ENCODE measurements at places on chromosomes 12 and 14.

DNA sequence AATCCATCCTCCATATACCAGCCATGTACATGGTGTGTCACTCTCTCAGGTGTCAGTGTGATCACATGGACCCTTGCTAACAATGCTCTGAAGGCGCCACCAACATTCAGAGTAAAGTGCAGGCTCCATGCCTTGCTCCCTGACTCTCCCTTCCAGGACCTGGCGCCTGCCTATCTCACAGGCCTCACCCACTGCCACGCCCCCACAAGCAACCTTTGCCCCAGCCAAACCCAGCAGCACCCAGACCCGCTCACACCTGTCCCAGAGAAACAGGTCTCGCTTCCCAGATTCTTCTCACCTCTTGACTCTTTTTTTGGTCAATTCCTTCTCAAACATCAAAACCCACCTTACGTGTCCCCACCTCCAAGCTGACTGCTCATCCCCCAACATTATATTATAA is 52.3 kb downstream of the KCNK10 start:
- no peak for DNase-seq

GRCh38 chr14:21309238-21309636 is 29.4 kb downstream of the RPGRIP1 start:
- DNase-seq: no peak

DNA sequence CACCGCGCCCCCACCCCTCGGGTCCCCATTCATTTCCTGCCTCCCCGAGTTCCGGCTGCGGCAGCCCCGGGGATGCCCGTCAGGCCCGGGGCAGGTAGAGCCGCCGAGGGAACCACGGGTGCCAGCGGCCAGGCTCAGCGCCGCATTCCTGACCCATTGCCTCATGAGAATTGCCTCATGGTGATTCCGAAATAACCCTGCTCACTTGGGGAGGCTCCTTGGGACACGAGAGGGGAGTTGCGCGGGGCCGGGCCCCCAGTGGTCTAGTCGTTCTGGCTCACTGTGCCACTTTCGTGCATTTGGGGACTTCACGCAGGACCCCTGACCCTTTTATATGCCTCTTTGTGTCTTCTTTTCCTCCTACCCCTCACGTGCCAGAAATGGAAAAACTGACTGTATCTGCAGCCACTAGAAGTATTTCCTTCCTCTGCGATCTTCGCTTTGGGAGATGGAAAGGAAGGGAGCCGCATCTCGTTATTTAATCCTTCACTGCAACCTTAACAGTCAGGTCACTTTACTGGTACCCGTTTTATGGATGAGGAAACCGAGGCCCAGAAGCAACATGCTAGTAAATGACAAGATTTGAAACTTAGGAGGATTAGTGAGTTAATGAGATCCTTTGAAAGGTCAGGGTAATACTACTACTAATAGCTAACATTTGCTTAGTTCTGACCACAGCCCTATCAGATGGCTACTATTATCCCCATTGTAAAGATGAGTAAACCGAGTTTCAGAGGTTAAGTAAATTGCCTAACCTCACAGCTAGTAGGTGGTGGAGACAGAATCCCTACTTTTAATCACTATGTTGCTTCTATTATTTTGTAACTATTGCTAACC is 768 bp downstream of the PTPN11 start:
- peak; percentile 12 for DNase-seq

GRCh38 chr14:64993266-64993930 is 6.7 kb downstream of the FNTB start:
- no peak for DNase-seq

GRCh38 chr12:70091021-70091521 is 152.2 kb upstream of the CNOT2 start:
- DNase-seq: no peak

DNA sequence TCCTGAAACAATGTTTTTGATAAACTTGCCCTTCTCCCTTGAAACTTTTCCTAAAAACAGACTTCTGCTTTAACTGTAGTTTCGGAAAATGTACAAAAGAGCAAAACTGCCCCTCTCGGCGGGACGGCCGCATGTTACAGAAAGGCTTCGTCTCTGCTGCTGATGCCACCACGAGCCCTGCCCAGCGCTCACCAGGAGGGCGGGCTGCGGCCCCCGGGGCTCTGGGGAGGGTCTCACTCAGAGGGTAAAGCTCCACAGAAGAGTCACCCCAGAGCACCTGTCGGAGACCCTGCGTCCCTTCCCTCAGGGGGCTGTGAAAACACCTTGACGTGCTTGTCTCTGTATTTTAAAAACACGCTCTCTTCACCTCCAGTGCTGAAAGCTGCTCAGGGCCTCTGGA is 12.5 kb upstream of the GOLGA3 start:
- no peak for DNase-seq

- DNase-seq: no peak
Observed at GRCh38 chr12:52444647-52445595, 7.0 kb downstream of the KRT6B start.

DNA sequence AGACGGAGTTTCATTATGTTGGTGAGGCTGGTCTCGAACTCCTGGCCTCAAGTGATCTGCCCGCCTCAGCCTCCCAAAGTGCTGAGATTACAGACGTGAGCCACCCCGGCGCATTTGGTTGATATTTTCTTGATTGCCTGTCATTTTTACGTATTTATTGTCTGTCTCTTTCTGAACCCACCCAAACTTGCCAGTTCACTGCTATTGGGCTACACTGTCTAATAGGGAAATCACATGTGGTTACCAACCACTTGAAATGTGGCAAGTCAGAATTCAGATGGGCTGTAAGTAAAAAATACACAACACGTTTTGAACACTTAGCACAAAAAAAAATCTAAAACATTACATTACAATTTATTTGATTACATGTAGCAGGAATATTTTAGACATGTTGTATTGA is 2.1 kb downstream of the WSB2 start:
- no peak for DNase-seq

DNA sequence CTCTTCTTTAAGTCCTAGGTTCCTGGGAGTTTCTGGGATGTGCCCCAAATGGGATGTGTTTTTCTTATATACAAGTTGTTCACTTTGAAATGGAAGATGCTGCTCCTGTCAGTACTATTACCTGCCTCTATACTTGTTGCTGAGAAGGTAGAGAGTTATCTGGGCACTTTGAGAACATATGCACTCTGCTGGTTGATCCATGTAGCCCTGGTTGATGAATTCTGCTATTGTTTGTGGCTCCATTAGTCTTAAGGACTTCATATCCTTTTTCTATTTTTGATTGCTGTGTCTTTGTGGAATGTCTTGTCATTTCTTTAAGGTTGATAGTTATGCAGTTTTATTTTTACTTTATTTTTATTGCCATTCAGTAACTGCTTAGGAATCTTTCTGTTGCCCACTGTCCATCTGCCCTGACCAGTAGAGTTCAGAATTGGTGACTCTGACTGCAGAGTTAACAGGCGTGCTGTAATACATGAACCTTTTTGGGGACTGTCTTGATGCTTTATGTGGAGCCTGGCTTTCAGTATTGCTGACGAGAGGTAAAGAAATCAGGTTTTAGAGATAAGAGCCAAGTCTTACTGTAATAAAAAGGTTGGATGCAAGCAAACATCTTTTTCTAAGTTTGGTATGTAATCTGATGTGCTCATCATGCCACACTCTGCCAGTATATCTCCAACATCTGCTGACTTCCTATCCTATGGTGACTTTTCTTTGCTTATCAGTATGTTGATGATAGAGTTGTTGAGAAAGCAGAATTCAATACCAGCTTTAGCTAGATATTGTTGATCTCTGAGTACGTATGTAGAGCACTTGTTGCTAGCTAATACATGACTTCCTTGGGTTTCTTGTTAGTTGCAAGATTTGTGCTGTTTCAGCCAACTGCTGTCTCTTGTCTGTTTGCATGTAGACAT is 1.6 kb downstream of the GMPR2 start:
- DNase-seq: no peak

- DNase-seq: no peak
Observed at GRCh38 chr12:12527820-12528296, 34.8 kb downstream of the DUSP16 start.

GRCh38 chr14:76715511-76716081 is 45.7 kb upstream of the VASH1 start:
- DNase-seq: no peak

- DNase-seq: no peak
Observed at GRCh38 chr12:104480826-104481440, 24.2 kb downstream of the CHST11 start.

DNA sequence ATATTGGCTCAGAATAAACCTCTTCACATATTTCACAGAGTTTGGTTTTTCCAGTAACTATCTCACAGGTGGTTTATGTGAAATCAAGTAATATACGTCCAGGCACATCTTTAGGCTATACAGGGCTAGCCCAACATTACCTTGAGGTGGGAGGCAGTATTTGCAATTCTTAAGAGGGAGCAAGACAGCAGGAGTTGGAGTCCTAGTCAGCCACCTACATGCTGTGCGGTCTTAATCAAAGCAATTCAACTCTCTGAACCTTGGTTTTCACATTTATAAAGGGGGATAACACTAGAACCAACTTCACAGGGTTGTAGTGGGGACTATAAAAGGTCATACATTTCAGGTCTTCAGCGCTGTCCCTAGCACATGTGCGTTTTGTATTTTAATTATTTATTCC is 73.5 kb upstream of the FICD start:
- no peak for DNase-seq

DNA sequence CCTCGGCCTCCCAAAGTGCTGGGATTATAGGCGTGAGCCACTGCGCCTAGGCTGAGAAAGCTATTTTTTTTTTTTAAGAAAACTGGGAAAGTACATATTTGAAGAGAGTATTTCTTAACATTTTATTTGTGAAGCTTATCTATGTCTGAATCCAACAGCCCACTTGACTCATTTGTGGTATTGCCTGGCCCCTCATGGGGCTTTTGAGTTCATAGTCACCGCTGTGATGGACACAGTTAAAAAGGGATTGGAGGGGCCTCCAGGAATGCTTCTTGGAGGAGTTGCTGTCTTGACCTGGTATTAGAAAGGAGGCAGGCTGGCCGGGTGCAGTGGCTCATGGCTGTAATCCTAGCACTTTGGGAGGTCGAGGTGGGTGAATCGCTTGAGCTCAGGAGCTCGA is 26.5 kb downstream of the BCL7A start:
- DNase-seq: no peak

DNA sequence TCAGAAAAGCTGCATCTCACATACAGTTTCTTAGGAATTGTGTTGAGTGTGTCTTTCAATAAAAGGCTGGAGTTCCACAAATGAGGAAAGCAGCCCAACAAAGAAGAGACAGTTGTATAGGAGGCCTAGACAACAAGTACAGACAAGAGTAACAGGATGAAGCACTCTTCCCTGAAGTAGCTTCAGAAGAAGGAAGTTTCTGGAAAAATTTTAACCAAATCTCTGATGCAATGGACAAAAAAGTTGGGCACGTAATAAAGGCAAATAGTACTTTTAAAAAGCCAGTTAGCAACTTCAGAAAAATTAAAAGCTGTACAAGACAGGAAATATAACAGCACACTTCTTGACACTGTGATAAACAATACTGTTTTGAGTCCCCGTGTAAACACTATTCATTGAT is 134.1 kb upstream of the PLEKHG7 start:
- no peak for DNase-seq

- DNase-seq: no peak
Observed at GRCh38 chr12:132475304-132476037, 14.5 kb upstream of the FBRSL1 start.

DNA sequence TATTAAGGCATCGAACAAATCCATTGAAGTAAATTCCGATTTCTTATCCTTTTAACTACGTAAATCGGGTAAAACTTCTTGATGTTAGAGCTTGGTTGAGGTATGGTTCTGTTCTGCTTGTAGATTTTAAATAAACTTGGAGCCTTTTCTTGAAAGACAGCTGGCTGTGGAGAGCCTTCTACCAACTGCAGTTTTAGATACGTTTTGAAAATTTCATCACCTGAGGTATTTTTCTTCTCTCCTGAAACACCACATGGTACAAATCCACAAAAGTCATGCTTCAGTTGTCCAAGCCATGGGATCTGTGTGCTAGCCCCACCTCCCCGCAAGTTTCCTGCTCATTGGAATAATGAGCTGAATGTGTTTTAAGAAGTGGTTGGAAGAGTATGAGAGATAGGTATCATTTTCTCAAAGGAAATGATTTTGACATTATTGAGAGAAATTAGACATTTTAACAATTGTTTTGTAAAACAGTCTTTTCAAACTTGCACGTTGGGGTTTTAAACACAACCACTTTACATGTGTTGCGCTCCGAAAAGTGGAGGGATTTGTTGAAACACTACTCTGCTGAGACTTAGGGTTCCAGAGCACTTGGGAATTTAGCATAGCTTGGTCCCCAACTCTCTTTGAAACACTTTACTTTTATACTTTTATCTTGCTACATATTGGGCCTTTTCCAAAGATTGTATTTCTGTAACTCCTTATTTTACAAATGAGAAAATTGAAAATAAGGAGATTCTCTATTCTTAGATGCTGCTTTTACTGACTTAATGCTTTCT is 1.4 kb downstream of the PPM1A start:
- DNase-seq: no peak

GRCh38 chr12:83559650-83560049 is 872.9 kb downstream of the TMTC2 start:
- DNase-seq: no peak

GRCh38 chr12:131032082-131032750 is 78.5 kb downstream of the ADGRD1 start:
- no peak for DNase-seq

DNA sequence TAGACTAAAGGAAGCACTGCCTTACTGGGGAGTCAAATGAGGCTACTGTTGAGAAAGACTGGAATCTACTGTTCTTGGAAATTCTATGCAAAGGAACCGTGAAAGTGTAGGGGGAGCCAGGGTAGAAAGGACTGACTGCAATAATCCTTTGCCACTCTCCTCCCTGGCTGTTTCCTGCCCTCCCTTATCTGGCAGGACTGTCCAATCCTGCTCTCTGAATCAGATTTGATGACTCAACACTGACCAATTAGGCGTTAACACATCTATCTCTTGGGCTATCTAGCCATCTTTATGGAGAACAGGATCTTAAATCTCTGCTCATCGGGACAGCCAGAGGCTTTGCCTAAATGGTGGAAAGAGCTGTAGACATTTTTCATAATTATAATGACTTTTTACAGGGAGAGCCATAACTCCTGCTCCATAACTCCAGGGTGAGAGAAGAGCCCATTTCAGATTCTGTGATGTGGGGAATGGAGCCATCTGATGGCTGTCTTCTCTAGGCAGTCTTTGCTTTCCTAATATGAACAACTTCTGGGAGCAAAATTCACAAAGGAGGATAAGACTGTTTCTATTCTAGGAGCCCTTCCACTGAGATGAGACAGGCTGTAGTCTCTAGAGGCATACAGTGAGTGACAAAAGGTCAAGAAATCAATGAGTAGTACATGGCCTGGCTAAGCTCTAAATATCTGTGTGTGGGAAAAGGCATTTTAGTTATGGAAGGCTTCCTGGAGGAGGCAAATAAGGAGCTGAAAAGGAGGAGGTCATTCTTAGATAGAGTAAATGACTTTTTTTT is 68.9 kb upstream of the CISTR start:
- DNase-seq: no peak

GRCh38 chr14:73474952-73475351 is 15.8 kb upstream of the RIOX1 start:
- DNase-seq: no peak

Data from stimulated activated CD8-positive, alpha-beta memory T cell treated with anti-CD3 and anti-CD28 coated beads, Interleukin-7, amount 100 ng/mL, for 4 hours (primary cell).